ENCODE measurements at places on chromosomes 13 and 19.

DNA sequence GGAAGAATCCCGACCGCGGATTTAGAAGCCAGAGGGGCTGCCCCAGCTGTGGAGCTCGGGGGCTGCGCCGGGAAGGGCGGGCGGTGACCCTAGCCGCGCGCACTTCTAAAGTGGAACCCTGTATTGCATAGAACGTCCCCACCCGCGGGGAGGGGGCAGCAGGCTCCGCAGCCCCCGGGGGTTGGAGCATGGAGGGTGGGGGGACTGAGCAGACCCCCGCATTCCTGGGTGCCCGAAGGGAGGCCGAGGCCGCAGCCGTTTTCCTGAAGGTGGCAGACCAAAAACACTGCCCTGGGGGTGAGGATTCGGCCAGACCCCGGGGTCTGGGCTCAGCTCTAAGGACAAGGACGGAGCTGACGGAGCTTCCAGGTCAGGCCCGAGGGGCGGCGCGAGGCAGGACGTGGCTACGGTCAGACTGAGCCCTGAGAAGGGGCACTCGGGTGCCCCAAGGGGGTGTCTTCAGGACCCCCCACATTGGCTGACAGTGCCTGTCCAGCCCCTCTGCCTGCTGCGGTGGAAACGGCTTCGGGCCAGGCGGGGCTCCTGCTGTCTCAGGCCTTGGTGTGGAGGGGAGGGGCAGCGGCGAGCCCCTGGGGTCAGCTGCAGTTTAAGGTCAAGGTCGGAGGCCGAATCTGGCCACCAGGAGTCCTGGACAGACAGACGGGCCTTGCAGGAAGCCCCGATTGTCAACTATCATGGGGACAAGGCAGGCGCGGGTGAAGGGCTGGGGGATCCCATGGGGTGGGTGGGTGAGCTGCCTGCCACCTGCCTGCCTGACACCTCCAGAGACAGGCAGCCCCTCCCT is 12.6 kb downstream of the MKNK2 start:
- DNase-seq = no peak

- no peak for DNase-seq
Observed at GRCh38 chr13:24097667-24098066, 62.9 kb upstream of the SPATA13 start.

- DNase-seq = no peak
Observed at GRCh38 chr13:100130092-100130491, 41.2 kb downstream of the PCCA start.

- no peak for DNase-seq
Observed at GRCh38 chr13:25752957-25753551, 298.8 kb downstream of the SHISA2 start.

- DNase-seq = no peak
Observed at GRCh38 chr13:98225036-98225940, 48.2 kb upstream of the RNF113B start.
